ENCODE measurements at places on chromosomes 13 and 19.

DNA sequence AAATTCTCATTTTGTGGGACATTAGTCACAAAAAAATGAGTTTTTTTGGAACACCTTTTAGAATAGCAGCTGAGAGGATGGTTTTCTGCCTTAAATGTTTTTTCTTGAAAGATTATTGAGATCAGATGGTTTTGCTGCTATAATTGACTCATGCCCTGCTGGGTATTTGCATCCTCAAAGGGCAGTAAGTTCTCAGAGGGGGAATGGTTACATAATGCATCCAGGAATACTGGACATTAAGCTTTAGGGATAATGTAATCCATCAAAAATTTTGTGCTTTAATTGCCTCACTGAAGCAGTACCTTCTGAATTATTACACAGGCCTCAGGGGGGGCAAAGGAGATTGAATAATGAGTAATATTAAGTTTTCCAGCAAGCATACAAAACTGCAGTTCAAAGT is 866.3 kb upstream of the SPRY2 start:
- no peak for DNase-seq

DNA sequence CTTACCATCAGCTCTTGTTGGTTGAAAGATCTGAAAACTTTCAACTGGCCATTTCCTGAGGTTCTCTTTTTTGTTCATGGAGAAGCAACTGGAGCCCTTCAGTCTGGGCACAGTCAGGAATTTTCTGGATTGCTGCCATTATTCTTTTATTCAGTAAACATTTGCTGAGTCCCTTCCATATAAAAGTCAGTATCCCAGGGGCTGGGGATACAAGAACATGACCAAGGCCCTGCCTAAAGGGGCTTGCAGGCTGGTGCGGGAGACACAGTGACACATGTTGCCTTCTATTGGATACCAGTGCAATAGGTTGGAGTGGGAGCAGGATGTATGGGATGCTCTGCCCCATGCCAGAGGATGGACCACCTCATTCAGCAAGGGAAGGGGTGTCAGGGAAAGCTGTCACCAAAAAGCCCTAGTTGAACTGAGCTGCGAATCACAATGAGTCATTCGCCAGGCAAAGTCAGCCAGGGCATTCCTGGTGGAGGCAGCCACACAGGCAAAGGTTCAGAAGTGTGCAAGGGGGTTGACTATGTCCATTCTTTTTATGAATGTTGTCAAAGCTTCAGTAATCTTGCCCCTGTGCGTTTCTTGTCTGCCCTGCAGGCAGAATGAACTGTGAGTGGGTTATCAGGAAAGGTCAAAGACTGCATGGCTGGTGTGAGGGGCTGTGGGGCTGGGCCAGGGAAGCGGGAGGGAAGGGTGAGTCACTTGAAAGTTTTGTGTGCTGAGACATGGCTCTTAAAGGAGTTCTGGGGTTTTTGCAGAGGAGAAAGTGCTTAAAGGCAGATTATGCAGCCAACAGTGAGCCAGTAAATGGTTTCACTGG is 395.9 kb downstream of the KCNRG start:
- DNase-seq = no peak

DNA sequence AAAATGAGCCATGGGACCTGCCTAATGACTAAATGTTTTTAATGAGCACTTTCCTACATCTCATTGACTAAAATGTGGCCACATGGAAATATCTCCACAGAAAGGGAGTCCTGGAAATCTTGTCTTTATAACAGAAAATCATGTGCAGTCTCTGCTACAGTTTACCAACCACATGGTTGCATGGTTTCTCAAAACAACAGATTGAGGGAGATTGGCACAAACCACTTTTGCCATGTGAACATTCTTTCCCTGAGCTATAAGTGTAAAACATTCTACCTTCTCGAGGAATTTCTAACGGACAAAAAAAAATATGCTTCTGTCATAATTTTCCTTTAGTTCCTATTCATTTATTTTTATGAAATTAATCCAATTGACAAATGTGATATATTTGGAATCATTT is 218.9 kb upstream of the SLITRK5 start:
- DNase-seq = no peak

- peak; percentile 75 for DNase-seq
Measured at GRCh38 chr19:49335071-49335783, at the start of gene CD37. Gene CD37, plus strand, starts transcription at chr19:49335406. Its CDS starts 135 bp downstream, at chr19:49335541.

DNA sequence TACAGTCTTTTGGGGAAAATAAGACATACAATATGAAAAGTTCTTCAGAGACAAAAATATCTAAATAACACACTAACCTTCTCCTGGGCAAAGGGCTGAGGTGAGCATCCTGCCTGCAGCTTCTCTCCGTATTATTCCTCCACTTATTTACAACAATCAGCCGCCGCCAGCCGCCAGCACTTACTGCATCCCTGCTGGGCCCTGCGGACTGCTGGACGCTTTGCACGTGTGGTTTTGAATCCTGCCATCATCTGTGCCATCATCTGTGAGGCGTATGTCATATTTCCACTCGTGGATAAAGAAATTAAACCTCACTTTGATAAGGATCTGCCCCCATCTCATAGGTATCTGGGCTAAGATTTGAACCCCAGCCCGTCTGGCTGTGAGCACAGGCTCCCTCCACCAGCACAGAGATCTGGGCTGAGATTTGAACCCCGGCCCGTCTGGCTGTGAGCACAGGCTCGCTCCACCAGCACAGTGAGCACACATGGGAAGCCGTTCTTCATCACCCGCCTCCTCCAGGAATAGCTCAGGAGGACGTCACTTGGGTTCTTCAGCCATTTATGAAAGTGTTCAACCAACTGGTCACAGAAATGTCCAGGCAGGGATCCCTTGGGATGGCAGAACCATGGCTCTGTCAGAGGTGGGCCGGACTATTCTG is 35.2 kb upstream of the TUBGCP3 start:
- DNase-seq = no peak

GRCh38 chr13:64397701-64398100 is 2832.4 kb downstream of the PCDH9 start:
- DNase-seq = no peak

All from Kasumi-1 (cell line).